ENCODE measurements at places on chromosomes 5 and 9.
A peak's percentile ranks its signal among the peaks of the same experiment; 100 is the strongest.

DNA sequence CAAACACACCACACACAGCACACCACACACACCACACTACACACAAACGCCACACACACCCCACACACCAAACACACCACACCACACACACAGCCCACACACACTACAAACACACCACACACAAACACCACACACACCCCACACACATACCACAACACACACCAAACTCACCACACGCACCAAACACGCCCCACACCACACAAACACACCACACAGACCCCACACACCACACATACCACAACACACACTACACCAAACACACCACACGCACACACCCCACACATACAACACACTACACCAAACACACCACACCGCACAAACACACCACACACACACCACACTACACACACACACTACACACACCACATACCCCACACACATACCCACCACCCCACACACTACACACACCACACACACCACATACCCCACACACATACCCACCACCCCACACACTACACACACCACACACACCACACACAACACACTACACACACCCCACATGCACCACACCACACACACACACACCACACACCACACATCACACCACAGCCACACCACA, 151.2 kb downstream of the ERCC6L2 start:
- DNase-seq, result peak; percentile 36

DNA sequence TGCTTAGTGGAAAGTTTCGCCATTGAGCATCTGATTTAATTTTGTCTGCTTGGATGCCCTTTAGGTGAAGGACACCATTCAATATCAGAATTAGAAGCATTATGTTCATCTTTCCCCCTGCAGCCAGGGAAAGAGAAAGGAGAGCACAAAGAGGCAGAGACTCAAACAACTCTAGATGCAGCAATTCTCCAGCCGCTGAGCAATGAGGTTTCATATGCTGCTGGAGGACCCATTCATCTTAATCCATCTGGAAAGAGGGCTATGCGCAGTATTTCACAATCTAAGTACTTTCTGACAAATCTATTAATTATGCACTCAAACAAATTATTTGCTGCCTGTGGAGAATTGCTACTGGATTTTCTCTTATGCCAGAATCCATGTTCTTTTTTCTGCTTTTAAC, 527.0 kb upstream of the TUSC1 start:
- DNase-seq, result no peak

- DNase-seq, result no peak
Observed at GRCh38 chr5:178330791-178331404, 98.3 kb upstream of the PHYKPL start.

GRCh38 chr9:15294604-15295003, 12.4 kb downstream of the TTC39B start:
- DNase-seq, result no peak

DNA sequence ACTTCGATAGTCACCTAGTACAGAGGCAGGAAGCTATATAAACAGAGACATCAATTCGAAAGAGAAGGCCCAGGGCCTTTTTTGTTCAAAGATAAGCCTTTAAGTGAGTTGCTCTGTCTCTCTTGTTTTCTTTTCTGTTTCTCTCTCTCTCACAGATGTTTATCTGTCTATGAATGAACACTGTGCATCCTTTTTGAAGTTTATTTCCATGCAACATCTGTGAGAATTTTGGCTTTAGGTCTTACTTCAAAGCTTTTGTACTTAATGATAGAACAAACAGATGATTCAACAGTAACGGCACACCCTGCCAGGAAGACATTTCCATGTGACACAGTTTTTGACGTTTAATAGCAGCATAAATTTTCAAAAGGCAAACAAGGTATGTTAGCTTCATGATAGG, 1413.1 kb upstream of the CDH6 start:
- DNase-seq, result no peak

DNA sequence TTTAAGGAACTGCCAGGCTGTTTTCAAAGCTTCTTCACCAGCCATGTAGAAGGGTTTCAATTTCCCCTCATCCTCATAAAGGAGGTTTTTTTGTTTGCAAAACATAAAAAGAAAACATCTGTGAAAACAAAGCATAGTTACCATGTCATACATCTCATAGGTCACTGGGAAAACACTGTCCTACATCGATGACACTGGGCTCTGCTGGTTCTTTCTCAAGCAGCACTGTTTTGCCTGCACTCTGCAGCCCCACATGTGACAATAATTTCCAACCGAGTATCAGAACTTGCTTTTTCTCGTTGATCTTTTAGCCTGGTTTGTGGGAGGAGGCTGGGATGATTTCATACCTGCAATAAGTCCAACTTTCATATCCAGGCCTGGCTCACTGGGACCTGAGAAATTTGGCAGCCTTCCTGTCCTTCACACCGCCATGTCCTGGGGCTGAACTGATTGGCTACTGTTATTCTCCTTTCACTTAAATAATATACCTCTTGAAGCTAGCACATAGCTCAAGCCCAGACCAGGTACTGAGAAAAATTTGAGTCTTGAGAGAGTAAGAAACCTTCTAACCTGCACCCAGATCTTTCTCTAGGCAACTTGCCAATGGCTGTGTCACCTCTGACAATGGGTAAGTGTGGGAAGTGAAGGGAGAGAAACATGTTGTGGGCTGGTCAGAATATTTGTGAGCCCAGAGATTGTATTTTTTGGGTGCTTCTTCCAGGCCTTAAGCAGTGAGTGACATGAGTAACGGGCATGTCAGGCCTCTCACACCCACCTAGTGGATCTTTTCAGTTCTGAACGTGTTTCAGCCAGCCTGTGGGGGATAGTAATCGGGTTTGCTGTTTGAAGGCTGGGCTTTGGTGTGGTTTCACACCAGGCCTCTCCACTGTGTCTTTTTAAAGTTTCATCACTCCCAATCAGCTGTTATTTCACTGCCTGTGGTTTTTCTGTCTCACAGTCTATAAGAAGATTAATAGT, 502.8 kb downstream of the NTRK2 start:
- DNase-seq, result no peak

- DNase-seq, result no peak
Observed at GRCh38 chr9:133679056-133679455, 42.9 kb downstream of the DBH start.

- peak; percentile 60 for DNase-seq
Observed at GRCh38 chr9:136544548-136544963, 1.3 kb downstream of the NOTCH1 start.

DNA sequence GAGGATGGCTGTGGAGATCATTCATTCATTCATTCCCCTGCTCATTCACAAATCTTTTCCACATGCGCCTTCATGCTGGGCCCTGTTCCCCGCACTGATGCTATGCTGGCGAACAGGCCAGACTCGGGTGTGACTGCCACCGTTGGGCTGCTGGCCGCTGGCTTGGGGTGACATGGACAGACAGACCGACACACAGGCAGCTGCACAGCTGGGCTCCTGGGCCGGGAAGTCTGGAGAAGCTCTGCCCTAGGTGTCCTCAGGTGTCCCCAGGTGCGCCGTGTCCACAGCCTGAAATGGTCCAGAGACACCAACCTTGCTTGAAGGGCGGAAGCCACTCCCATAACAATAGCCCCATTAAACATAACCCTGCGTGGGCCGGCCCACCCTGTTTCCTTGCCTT, 35.0 kb upstream of the BARHL1 start:
- DNase-seq, result no peak

DNA sequence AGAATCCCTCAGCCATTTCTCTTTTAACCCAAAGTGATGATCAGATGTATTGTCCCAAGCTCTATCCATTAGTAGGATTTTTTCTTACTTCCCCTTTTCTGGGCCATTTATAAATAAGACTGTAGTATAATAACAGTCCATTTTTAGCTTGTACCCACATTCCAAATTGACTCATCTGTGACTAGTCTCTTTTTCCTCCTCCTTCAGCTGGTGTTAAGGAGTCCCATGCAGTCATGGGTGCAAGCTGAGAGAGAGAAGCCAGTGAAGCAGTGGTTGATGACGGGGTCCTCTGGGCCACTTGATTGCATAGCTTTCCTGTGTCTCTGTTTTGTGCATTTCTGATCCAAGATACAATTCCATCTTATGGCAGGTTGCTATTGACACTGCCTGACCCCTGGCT, 476.0 kb upstream of the CD180 start:
- DNase-seq, result no peak

DNA sequence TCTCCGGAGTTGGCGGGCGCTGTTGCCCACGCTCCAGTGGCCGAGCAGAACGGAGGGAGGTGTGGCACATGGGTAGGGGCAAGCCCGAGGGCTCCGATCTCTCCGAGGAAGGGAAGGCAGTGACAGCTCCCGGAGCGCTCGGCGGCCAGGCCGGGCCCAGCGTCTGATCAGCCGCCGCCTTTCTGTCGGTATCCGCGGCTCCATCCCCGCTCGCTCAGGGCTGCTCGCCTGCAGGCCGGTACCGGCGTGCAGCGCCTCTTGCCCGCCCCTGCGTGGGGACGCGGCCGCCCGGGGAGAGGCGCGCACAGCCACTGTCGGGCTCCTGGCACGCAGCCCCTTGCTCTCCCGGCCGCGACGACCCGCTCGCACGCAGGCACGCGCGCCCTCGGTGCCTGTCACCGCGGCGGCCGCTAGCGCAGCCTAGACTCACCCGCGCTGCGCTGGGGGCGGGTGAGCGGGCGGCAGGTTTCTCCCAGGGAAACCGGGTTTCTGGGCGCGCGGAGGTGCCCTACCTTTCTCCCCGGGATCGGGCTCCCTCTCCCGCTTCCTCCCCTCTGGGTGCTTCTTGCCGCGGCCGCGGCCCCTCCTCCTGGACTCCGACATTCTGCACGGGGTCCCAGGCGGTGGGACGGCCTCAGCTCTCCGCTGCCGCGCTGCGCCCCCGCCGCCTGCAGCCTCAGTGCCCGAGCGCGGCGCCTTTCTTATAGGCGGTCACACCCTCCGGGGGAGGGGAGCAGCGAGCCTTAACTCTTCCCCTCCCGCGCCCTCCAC, 108.4 kb downstream of the PSD2 start:
- no peak for DNase-seq

- DNase-seq, result no peak
Observed at GRCh38 chr5:53323943-53324642, 156.3 kb upstream of the FST start.

DNA sequence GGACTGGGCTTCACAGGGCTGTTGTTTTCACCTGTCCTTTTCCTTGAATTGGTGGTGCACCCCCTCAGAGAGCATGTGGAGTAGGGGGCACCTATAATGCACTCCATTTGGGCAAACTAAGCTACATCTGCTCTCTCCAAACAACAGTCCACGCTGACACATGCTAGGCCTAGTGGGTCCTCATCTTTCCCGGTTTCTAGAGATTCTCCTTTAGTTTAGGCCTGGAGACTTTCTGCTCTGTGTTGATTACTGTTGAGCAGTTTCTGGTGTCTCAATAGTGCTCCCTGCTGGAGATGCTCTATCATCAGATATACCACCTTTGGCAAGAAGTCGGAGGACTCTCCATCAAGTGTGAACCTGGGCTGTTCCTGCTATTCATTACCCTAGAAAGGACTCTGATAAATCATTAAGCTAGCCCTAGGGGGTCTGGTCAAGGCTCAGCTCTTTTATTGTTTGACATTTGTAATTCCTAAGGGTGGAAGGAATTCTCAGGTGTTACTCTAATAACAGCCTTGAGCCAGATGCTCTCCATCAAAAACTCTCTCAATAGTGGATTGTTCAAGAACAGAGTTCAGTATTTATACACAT, 64.0 kb upstream of the FYB1 start:
- DNase-seq, result peak; percentile 85

DNA sequence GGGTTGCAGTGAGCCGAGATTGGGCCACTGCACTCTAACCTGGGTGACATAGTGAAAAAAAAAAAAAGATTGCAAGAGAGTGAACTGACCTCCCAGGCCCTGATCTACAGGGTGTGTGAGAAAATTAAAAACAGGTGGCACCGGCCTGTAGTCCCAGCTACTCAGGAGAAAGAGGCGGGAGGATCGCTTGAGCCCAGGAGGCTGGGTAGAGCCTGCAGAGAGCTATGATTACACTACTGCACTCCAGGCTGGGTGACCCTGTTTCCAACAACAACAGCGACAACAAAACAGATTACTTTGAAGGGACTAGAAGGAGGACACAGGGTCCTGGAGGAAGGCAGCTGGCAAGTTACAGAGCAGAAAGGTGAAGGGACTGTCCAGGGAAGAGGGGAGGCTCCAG, 42.2 kb upstream of the FABP6 start:
- DNase-seq, result no peak

- no peak for DNase-seq
Observed at GRCh38 chr9:19176856-19177255, 49.6 kb upstream of the PLIN2 start.

DNA sequence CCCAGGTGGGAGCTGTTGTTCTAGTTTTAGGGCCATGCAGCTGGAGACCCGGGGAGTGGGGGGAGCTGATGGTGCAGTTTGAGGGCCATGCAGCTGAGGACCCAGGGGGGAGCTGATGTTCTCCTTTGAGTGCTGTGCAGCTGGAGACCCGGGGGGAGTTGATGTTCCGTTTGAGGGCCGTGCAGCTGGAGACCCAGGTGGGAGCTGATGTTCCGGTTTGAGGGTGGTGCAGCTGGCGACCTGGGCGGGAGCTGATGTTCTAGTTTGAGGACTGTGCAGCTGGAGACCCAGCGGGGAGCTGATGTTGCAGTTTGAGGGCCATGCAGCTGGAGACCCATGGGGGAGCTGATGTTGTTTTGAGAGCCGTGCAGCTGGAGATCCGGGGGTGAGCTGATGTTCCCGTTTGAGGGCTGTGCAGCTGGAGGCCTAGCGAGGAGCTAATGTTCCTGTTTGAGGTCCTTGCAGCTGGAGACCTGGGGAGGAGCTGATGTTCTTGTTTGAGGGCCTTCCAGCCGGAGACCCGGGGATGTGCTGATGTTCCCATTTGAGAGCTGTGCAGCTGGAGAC, 14.6 kb downstream of the PDCD6 start:
- no peak for DNase-seq

- peak; percentile 42 for DNase-seq
Observed at GRCh38 chr9:128818839-128819715, 777 bp downstream of the ENDOG start.

DNA sequence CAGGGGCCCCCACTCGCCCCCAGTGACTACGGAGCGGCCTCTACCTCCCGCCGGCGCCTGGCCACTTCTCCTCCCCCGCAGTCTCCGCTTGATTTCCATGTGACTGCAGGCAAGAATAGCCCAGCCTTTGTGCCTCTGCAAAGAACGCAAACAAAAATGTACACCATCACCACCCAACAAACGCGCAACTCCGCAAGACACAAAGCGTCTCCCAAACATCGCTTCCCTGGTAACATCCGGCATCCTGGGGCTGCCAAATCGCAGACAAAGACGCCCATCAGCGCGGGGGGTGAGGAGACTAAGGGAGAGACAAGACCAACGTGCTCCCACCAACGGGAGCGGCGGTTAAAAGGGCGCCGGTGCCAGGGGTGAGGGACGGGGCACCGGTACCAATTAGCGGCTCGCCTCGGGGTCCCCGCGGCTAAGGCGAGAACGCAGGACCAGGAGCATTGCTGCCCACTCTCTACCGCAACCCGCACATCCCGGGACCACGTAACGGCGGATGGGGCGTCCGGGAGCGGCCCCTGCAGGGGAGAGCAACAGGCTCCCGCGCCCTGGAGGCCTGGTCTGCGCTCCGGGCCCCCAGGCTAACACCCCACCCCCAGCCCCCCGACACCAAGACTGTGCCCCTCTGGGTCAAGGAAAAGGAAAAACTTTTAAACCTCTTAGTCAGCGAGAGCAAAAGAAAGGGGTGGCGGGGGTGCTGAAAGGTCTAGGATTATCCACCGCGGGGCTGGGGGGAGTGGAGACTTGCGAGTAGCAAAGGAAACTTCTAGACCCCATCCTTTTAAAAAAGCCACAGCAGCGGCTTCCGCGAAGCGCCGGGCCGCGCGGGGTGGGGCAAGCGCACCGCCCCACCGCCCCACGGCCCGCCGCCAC, 885 bp downstream of the MPDZ start:
- DNase-seq, result no peak

- DNase-seq, result no peak
Observed at GRCh38 chr9:121707477-121708424, 56.3 kb downstream of the DAB2IP start.

Measured in CD4-positive, alpha-beta T cell treated with Interleukin-12 subunit alpha and Interleukin-12 subunit beta, for 1 hour (primary cell).